Right renal pelvis (tissue), 4 donors: ENCODE measurements at places on chromosomes 3 and 15.

- DNase-seq: no peak
Observed at GRCh38 chr15:78437107-78437761, 782 bp upstream of the IREB2 start.

- no peak for DNase-seq
Observed at GRCh38 chr3:37032961-37033360, 39.6 kb downstream of the MLH1 start.

GRCh38 chr15:85649372-85649771 is 145.4 kb downstream of the KLHL25 start:
- no peak for DNase-seq

- no peak for DNase-seq
Observed at GRCh38 chr3:154089421-154090420, 31.5 kb upstream of the ARHGEF26 start.

GRCh38 chr3:177932346-177932745 is 603.9 kb upstream of the KCNMB2 start:
- no peak for DNase-seq

DNA sequence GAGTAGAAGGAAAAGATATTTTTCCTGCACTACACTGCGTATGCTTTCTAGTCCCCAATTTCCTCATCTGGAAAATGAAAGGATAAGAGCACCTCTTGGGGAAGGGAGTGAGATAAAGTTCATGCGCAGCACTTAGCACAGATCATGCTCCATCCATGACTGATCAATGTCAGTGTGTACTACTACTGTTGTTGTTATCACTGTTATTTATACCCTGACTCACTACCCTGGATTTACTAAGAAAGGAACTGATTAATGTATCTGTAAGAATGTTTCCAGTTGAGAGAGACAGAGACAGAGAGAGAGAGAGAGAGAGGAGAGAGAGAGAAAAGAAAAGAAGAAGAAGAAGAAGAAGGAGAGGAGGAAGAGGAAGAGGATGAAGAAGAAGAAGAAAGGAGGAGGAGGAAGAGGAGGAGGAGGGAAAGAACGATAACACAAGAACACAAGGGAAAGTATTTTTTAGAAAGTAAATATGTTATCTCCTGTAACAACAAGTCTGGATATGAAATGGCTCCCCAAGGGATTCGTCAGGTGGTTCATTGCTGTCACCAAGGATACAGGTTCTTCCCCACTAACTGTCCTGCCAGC is 212.2 kb upstream of the PROK2 start:
- DNase-seq: no peak

GRCh38 chr3:10816019-10816862 is at the start of gene SLC6A11:
TSS of gene SLC6A11 (plus strand) at chr3:10816228. CDS start at chr3:10816266, 38 bp downstream.
- peak; percentile 3 for DNase-seq

DNA sequence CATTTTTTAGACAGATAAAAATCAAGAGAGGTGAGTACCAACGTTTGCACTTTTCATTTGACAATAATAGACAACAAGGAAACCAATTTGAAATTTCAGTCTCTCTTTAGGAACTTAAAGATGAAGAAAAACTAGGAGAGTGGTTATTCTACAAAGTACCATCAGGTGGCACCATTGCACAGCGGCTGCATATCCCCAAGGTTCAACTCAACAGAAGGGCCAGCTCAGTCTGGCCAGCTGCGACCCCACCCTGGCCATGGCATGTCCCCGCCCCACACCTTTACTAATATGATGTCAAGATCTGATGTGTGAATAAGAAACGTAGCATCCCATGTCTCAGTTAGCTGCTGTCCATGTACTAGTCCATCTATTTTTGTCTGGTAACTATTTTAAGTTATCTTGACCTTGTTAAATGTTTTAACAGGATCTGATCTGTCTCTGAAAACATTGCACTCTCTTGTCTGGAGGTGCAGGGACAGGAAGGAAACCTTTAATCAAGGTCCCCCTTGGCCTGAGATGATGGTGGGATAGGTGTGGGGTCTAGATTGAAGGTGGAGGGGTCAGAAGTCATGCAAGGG is 35.5 kb upstream of the CGNL1 start:
- DNase-seq: peak; percentile 65

DNA sequence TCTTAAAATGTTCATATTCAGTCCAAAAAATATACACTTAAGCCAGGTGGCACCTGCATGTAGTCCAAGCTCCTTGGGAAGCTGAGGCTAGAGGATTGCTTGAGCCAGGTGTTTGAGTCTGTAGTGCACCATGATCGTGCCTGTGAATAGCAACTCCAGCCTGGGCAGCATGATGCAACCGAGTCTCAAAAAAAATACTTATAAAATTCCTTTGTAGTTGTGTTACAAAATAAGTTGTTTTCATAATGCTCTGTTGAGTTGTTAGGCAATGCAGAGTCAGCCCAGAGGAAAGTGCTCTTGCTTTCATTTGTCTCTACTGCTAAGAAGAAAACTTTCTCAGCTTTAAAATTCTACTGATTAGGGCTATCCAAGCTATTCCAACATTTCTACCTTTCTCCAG is 442.8 kb upstream of the ARRDC4 start:
- no peak for DNase-seq

- no peak for DNase-seq
Observed at GRCh38 chr3:8020047-8020841, 481.4 kb upstream of the LMCD1 start.

GRCh38 chr3:105915524-105915923 is 46.7 kb upstream of the CBLB start:
- DNase-seq: no peak

GRCh38 chr15:52529341-52529924 is 753 bp upstream of the MYO5A start:
- DNase-seq: no peak

DNA sequence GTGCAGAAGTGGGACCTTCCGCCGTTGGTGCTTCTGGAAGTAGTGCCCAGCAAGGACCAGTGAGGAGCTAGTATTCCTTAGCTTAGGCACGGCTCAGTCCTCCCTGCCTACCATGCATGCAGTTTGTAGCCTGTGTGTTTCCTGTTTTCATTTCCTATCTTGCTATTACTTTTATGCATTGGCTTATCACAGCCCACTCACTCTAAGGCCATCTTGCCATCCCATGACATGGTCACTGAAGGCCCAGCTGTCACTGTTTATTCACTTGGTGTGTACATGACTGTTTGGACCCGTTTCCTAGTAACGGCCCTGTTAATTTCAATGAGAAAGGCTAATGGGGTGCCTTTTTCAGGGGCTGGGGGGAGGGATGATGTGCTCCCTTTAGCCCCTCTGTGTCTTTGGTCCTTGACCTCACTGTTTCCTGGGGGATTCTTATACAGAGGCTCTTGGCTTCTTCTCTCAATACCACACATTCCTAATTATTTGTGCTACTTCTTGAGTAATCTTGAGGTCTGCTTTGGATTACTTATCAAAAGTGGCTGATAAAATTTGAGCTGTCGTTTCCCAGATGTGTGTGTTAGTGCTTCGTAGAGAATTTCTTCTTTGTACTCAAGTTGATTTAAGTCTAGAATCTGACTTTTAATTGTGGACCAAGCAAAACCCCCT is 24.5 kb upstream of the TRAK1 start:
- no peak for DNase-seq

- DNase-seq: no peak
Observed at GRCh38 chr3:23406601-23407000, 203.5 kb downstream of the UBE2E2 start.
